ENCODE measurements at places on chromosomes 3 and 15.

DNA sequence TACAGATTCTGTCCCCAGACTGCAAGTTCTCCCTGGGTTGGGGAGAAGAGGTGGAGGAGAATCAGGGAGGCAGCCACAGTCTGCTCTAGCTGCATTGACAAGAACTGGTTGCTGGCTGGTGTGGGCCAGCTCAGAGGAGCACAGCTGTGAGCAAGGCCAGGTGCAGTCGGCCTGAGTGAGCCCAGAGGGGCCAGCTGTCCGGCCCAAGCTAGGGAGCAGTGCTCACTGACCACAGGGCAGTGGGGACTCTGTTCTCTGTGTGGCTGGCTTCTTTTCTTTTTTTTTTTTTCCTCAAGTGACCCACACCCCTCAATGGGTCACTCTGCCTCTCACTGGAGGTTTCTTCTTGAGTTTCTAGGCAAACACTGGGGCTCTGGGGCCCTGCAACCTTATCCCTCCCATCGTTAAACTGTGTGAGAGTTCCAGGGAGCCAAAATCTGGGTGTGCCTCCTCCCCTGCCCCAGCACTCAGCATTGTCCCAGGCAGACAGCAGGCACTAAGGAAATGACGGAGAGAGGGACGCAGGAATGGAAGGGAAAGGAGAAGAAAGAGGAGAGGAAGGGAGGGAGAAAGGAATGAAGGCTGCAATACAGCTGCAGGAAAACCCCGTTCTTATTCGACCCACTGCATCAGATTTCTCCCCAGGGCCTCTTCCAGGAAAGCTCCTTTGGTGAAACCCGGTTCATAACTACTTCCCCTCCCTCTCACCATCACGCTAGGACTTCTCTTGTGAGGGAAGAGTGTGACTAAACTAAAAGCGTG lies 37.7 kb upstream of the HES1 start:
- no peak for DNase-seq

DNA sequence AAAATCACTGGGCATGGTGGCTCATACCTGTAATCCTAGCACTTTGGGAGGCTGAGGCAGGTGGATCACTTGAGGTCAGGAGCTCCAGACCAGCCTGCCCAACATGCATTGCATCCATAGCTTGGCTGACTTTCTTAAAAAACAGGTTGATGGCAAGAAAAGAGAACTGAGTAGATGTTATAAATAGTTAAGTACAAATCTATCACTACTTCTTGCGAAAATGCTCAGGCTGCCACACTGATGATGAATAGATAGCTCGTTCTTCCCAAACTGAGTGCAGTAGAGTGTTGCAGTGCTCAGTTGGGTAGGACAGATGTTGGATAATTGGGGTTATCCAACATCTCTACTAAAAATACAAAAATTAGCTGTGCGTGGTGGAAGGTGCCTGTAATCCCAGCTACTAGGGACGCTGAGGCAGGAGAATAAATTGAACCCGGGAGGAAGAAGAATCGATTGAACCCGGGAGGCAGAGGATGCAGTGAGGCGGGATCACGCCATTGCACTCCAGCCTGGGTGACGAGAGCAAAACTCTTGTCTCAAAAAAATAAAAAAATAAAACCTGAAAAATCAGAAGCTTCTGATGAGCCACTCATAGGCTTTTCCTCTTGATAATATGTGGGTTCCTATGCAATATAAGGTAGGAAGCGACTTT lies 1.2 kb downstream of the BTLA start:
- no peak for DNase-seq

- peak; percentile 59 for DNase-seq
Observed at GRCh38 chr3:54120657-54121413, 1.5 kb upstream of the CACNA2D3 start.

GRCh38 chr3:46078712-46079400 lies 51.6 kb upstream of the XCR1 start:
- peak; percentile 87 for DNase-seq

- no peak for DNase-seq
Observed at GRCh38 chr3:99856437-99857220, 39.0 kb downstream of the CMSS1 start.

DNA sequence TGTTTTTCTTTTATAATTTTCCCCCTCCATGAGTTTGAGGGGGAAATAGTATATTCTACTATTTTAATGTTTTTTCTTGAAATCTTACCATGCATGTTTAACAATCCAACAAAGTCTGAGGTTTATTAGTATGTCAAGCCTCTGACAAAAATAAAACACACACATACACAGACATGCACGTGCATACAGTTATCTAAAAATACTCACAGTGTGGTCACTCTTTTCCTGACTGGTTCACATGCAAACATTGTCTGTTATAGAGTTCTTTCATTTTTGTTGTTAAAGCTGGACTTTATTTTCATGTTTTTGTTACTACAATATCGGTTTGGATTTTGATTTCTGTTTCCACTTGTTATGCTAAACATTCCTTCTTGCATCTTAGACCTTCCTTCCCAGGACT lies 236.6 kb downstream of the MFSD1 start:
- DNase-seq = no peak

GRCh38 chr3:70984776-70985482 lies 598.6 kb downstream of the FOXP1 start:
- DNase-seq = no peak
